ENCODE measurements at places on chromosomes 6 and 20.

DNA sequence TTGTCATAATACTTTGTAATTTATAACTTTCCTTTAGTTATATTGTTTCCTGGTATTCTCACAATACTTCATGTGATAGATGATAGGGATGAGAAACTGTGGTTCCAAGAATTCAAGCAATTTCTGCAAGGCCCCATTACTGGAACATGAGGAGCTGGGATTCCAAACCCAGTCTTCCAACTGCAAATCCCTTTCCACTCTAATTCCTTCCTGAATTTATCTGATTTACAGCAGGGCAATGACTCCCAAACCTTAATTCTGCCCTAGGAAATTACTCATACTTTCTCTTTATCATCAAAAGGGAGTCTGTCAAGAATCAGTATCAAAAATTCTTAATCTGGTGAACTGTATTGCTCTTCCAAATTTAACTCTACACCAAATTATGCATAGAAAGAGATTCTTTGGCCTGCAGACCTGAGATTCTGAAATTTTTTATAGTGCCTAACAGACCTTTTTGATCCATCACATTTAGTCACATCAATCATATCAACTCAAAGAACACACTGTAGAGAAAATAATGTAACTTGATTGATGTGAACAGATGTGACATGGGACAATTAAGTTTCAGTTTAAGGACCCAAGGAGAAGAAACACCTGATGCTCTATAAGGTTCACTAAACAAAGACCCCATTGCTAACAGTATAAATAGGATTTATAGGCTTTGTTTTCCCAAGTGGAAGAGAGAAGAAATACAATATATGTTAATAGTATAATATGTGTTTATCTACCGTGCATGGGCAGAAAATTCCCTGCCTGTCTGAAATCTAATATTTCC is 41.5 kb upstream of the GJA1 start:
- no peak for DNase-seq

GRCh38 chr6:85428486-85428885 is 21.4 kb upstream of the NT5E start:
- DNase-seq, result no peak

DNA sequence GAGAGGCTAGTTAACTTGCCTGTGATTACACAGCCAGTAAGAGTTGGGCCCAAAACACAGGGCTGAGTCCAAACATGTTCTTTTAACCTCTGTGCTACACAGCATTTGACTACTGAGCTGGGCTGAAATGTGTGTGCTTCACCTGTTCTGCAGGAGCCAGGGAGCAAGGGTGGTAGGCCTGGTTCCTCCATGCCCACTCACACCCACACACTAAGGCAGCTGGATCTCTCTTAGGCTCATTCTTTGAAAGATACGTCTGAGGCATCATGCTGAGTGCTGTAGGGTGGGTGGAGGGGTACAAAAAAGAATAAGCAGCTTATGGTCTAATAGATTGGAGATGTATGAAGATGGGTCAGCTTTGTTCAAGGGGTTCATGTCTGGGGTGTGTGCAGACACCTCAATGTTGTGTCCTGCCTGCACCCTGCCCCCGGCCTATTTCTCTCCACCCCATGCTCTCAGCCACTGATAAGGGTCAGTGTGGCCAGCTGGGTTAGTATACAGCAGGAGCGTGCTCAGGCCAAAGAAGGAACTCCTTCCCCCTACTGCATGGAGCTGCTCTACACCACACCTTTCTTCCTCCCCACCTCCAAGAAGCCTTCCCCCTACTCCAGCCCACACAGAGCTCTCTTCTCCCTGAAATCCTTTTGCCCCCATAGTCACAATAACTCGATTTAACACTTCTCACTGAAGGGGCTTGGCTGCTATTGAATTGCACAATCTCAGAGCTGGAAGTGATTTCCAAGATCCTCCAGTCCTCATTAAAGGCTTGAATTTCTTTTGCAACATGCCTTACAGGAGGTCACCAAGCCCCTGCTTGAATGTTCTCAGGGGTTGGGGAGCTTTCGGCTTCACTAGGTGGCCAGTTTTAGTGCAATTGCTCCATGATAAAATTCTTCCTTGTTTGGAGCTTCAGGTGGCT is 3.4 kb downstream of the PPP2R5D start:
- DNase-seq, result no peak

- DNase-seq, result no peak
These were observed 33.3 kb upstream of the KIF16B start for GRCh38 chr20:16606468-16607070.

- DNase-seq, result no peak
These were observed 563.8 kb upstream of the MARCKS start for GRCh38 chr6:113293423-113293740.

DNA sequence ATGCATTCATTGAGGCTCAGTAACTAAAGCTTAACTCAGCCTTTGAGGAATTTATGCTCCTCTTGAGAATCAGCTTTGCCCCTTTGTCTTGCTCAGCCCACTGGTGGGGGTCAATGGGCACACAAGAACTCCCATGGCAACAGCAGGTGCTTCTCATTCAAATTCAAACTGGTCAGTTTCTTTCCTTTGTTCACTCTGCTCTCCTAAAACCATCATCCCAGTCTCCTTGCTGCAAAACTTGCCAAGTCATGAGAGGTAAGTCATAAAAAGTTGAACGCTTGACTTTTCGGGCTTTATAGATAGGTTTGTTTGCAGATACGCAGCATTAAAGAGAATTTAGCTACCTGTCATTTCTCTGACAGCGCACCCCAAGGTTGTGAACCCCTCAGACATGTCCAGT is 146.8 kb downstream of the TFAP2A start:
- DNase-seq, result no peak

DNA sequence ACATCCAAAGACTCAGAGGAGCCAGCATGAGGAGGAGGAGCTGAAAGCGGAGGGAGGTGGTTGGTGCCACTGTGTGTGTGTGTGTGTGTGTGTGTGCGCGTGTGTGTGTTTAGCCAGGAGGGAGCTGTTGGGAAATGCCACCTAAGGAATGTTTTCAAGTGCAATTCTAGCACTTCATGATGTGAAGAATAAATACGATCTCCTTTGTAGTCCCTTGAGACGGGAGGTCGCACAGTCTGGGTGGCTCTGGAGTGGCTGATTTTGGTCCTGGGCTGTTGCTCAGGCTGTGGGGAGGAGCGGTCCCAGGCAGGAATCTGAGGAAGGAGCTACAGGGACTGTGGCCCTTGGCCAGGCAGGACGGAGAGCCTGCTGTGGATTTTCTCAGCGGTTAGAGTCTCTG is 93.7 kb downstream of the PPP1R14C start:
- no peak for DNase-seq

GRCh38 chr6:113476937-113477839 is 380.0 kb upstream of the MARCKS start:
- no peak for DNase-seq

- DNase-seq, result no peak
These were observed 22.1 kb upstream of the SNTA1 start for GRCh38 chr20:33465481-33466302.

DNA sequence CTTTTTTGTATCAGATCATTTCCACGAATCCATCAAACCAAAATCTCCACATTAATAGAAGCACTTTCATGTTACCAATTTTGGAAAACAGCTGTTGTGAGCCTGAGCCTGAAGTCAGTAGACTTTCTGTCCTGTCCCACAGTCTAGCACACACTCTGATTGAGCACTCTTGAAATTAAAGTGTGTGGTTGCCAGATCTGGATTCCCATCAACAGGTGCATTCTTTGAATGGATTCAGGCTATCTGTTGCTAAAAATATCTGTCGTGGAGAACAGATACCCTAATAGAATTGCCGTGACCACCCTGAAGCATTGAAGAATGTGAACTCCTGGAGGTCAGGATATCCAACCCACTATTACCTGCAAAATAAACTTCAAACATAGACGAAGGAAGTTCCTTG is 73.3 kb downstream of the TFAP2A start:
- no peak for DNase-seq

DNA sequence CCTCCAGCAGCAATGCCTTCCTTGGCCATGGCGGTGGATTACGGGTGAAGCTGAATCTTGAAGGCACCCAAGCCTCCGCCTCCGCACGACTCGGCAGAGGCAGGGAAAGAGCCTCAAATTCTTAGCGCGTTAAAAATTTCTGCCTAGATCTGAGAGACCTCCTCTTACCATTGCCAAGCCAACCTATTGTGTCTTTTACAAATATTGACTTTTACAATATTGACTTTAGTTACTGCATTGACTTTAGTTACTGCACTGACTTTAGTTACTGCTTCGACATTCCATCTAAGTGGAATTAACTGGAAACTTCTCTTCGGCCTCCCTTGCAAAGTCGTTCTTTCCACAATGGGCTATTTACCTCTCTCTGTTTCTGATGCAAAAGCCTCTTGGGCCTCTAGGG is 13.8 kb upstream of the AKAP12 start:
- no peak for DNase-seq

GRCh38 chr20:32792731-32793458 is 26.9 kb upstream of the MAPRE1 start:
- DNase-seq, result no peak

DNA sequence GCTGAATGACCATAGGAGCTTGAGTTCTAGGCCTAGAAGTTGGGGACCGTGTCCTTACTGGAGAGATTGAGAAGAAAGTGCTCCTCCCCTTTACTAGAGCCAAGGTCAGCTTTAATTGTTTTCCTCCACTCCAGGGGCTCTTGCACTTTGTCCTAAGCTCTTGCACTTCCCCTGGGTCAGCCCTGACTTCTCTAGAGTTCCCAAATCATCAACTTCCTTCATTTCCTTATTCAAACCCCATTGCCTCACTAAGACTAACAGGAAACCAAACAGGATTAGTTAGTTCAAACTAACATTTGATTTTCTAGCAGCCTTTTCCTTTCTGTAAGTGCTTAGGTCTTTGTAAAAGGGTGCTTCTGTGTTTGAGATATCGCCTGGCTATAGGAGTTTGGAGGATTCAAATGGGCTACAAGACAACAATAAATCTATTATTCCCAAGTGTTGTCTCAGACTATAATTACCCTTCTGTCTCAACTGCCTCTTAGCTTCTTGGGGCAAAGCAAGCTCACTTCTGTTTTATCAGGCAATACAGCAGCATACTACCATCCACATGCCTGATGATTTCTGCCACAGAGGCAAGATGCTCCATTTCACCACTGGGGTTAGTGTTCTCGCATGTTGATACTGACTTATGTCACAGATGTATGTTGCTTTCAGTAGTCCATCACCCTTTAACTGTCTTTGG is 12.8 kb upstream of the DTNBP1 start:
- DNase-seq, result no peak

GRCh38 chr6:130931683-130932082 is 104.5 kb downstream of the SMLR1 start:
- no peak for DNase-seq

DNA sequence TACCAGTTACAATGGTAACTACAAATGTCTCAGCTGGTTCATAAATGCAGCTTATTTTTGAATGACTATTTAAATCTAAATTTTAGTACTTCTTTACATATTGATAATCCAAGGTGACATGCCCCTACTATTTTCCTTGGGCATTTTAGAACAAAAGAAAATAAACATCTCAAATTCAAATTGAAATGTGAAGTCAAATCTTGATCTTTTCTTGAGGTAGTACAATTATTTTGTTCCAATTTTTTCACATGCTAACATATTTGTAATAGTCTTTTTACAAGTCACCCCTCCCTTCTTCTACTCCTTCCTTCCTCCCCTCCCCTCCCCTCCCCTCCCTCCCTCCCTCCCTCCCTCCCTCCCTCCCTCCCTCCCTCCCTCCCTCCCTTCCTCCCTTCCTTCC is 370.1 kb upstream of the MMS22L start:
- DNase-seq, result no peak

DNA sequence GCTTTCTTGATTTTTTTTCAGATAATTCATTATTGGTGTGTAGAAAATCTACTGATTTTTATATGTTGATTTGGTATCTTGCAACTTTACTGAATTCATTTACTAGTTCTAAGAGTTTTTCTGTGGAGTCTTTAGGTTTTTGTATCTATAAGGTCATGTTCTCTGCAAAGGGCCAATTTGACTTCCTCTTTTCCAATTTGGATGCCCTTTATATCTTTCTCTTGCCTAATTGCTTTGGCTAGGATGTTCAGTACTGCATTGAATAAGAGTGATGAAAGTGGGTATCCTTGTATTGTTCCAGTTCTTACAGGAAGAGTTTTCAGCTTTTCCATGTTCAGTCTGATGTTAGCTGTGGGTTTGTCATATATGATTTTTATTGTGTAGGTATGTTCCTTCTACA is 14.4 kb upstream of the NKX2-4 start:
- DNase-seq, result no peak

GRCh38 chr20:25053255-25054031 is 4.5 kb downstream of the ACSS1 start:
- peak; percentile 54 for DNase-seq

DNA sequence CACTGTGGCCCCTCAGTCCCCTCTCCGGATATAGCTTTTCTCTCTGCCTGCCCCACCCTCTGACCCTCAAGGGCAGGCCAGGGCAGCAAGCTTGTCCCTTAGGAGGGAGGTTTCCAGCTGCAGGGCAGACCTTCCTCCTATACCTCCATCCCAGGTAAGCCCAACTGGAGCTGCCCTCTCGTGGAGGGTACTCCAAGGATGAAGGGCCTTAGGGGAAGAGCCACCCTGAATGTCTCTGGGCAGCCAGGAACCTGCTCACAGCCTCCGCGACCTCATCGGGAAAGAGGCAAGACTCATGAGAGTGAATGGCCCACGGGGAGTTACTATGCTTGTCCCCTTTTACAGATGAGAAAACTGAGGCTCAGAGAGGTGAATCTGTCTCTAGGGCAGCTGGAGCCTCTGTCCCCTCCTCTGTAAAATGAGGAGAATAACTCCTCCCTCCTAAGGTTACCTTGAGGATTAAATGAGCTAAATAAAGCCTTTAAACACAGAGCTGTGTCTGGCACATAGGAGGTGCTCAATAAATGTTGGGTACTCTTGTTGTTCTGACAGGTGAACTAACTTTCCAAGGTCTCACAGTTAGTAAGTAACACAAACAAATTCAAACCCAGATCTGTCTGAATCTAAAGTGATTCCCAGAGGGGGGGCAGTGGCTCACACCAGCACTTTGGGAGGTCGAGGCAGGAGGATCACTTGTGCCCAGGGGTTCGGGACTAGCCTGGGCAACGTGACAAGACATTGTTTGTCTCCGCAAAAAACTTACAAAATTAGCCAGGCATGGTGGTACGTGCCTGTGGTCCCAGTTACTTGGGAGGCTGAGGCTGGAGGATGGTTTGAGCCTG is 12.1 kb downstream of the SRXN1 start:
- DNase-seq, result no peak

DNA sequence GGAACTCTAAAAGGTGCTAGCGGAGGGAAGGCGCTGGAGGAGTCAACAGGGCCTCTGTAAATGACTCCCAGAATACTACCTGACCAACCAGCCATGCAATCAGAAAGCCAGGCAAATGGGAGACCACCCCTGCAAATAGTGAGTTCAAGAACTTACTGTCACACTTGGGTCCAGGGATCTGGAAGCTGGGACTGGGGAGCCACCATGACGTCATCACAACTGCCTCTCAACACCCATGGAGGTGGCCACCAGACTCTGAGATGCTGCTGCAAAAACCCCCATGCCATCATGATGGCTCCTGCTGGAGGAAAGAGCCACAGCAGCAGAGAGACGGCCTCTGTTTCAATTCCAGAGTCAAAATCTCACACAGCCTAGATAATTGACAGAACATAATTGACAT is 8.5 kb upstream of the PDYN start:
- no peak for DNase-seq
